Kidney (tissue), 22 donors: ENCODE measurements at places on chromosomes 7 and 10. TPM values are rescaled to one million over a fixed set of nuclear protein-coding genes. Genes with fewer than 3 reads are reported as not detected.

Gene TLX1
- total RNA-seq = not detected

Gene INMT
- 44.8 TPM for total RNA-seq

Gene CABCOCO1
- total RNA-seq = 2.3 TPM

Gene CXCL12
- total RNA-seq = 99.5 TPM

Gene RP9
- total RNA-seq = 11.3 TPM

Gene FAS
- 45.2 TPM for total RNA-seq

Gene SNX10
- 72.0 TPM for total RNA-seq

Gene KCNMA1
- total RNA-seq = 8.9 TPM

Gene HOXA1
- 2.4 TPM for total RNA-seq

Gene PPP1R3C
- total RNA-seq = 20.3 TPM

Gene HNRNPA2B1
- 433 TPM for total RNA-seq

Gene MYO1G
- 14.3 TPM for total RNA-seq

Gene OR2A1
- total RNA-seq = not detected

Gene EVX1
- total RNA-seq = not detected

Gene SPDYE9
- not detected for total RNA-seq

Gene SFTPA1
- not detected for total RNA-seq

Gene TUBAL3
- total RNA-seq = 0.44 TPM

Gene OR2A42
- total RNA-seq = 0.06 TPM

Gene SPRN
- not detected for total RNA-seq

Gene COL28A1
- total RNA-seq = 5.8 TPM

Gene DDC
- 7.8 TPM for total RNA-seq

Gene PIK3CG
- 8.6 TPM for total RNA-seq

Gene GFRA1
- total RNA-seq = 22.3 TPM

Gene NPY4R
- not detected for total RNA-seq

Gene TMEM26
- total RNA-seq = 1.2 TPM

Gene TCAF2
- total RNA-seq = 4.2 TPM

Gene MICALL2
- total RNA-seq = 53.4 TPM

Gene PHKG1
- total RNA-seq = 0.91 TPM

Gene ITGA8
- 22.1 TPM for total RNA-seq

Gene MXI1
- 29.0 TPM for total RNA-seq

Gene HTR5A
- not detected for total RNA-seq

Gene LIPN
- 0.41 TPM for total RNA-seq

Gene OR2A5
- total RNA-seq = not detected
